ENCODE measurements at places on chromosomes 13 and 19.

DNA sequence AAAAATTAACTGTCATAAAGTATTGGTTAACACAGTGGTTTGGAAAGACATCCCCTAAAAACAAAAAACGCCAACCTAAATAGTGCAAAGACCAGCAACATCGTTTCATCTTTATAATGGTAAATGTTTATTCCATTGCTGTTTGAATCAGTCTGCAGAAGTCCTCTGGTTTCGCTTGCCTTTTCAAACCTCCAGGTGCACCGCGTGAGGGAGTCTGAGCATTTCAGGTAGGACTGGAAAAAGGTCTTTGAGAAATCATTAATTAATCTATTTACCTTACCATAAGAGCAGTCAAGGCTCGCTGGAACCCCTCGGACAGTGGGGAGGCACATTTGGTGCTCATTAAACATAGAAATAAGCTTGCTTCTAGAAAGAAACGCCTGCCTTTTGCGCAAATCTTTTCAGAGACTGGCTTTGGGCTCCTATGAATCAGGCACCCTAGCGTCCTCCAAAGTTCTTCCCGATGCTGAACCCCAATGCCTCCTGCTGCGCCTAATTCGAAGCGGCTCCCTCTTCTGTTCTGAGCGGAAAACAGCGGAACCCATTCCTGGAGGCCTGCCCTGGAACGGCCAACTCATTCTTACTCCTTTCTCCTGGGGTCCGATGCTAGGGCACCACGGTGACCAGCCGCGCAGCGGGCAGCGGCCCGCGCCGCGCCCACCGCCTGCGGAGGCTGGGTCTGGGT lies 951 bp upstream of the MTUS2 start:
- DNase-seq: no peak

DNA sequence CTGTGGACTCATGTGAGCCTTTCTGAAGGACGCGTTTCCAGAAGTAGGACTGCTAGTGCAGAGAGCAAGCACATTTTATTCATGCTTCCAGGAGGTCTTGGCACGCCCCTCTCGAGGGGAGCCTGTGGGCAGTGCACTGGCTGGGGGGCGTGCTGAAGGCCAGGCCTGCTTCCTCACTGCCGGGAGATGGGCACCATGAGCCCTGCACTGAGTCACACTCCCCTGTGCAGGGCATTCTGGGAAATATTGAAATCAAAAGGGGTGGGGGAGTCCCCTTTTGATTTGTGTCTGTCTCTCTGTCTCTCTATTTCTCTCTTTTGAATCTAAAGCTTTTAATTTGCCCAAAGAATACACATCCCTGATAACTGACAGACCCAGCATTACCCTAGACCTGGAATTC lies 34.0 kb downstream of the DPF1 start:
- no peak for DNase-seq

DNA sequence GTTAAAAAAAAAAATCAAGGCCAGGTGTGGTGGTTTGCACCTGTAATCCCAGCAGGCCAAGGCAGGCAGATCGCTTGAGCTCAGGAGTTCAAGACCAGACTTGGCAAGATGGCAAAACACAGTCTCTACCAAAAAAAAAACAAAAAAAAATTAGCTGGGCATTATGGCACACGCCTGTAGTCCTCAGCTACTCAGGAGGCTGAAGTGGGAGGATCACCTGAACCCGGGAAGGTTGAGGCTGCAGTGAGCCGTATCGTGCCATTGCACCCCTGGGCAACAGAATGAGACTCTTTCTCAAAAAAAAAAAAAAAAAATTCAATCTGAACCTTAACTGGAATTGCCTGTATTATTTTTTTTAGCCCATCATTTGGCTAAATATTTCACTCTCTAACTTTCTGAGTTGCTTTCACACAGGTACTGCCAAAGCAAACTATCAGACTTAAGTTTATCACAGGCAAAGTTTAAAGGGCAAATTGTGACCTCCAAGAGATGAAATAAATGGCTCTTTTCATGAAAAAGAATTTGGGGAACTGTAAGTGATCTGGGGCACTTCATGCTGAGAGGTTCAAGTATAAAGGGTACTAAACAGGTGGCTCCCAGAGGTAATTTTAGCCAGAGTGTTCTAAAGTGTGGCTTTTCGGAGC lies 14.7 kb upstream of the SLC25A30 start:
- no peak for DNase-seq

DNA sequence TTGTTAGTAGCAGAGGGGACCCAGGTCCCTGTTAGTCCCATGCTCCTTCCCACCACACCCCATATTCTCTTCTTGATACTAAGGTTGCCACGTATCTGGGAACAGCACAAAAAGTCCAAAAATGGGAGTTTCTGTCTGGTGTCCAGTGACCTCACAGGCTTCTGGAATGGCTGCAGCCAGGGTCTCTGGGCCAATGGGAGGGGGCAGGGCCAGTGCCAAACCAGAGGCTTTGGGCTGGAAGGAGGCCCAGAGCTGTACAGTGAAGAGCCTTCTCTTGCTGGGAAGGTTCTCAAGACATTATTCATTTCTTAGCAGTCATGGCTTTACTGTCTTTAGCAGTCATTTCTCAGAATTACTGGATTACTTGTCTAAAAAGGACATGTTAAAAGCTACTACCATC lies 119.2 kb downstream of the FRY start:
- DNase-seq: no peak

DNA sequence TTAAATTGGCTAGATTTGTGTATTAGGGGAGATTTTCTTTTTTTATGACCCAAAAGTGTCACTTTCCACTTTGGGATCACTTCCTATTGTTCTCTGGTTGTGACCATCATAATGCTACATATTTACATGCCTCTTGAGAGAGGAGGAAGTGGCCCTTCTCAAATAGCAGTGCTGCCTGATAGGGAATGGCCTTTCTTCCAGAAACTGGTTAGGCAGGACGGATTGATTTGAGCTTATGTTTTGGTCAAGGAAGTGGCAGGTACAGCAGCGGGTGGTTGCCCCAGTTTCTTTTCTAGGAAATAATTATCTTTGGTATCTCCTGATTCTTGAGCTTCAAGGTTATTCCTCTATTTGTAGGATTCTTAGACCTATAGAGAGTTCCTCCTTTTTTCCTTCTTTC lies 21.9 kb upstream of the WTIP start:
- no peak for DNase-seq

DNA sequence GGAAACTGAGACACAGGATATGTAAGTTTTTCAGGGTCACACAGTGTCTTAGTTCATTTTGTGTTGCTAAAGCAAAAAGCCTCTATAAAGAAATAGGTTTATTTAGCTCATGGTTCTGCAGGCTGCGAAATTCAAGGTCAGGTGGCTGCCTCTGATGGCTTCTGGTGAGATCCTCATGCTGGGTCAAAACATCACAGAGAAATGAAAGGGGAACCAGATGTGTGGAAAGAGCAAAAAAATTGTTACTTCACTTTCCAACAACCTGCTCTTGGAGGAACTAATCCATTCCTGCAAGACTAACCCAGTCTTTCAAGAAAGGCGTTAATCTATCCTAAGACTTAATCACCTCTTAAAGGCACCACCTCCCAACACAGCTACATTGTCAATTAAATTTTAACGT lies 64.2 kb upstream of the UBL3 start:
- DNase-seq: no peak

- DNase-seq: no peak
These were observed 276.9 kb upstream of the SGCG start for GRCh38 chr13:22903925-22904324.

- DNase-seq: no peak
These were observed 309.3 kb downstream of the DCT start for GRCh38 chr13:94170145-94170571.

GRCh38 chr13:66414066-66414800 lies 815.9 kb downstream of the PCDH9 start:
- no peak for DNase-seq

DNA sequence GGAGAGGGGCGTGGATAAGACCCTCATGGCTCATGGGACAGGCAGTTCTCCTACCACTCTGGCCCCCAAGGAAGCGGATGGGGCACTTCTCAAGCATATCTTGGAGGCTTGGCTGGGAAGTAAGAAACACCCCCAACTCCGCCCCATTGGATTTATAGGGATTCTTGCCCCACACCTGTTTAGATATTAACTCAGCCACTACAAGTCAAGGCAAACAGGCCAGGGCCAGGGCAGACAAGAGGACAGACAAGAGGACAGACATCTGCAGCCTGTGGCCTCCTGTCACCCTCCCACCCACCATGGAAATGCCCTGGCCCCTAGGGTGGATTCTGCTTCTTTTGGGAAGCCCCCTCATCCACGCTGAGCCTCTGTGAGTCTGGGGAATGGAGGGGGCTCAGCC lies 24.1 kb downstream of the RDH8 start:
- DNase-seq: no peak

GRCh38 chr13:71906448-71906847 lies 39.4 kb upstream of the DACH1 start:
- no peak for DNase-seq

GRCh38 chr19:14992780-14993179 lies 13.1 kb upstream of the SLC1A6 start:
- DNase-seq: no peak

DNA sequence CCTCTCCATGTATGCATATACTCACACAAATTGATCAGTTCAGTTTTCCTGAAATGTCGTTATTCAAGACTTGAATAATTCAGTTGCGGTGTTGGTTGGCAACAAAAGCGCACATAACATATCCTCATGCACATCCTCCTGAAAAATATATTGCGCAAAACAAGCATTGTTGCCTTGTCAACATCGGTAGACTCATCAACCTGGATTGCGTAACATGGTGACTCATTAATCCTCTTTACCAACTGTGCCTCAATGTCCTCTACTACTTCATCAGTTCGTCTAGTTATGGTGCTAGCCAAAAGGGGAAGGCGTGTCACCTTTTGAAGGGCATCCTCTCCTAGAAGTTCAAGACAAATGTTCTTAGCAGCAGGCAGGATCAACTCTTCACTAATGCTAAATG lies 357.7 kb downstream of the LMO7 start:
- DNase-seq: no peak

- DNase-seq: no peak
These were observed 7.7 kb upstream of the PGLYRP2 start for GRCh38 chr19:15487038-15487437.

Data from brain pericyte (primary cell).